ENCODE measurements at places on chromosomes 6 and 20. TPM values are rescaled to one million over a fixed set of nuclear protein-coding genes. Genes with fewer than 3 reads are reported as not detected.

CCDC167 gene
- total RNA-seq, result 16.0 TPM

UTRN gene
- 143 TPM for total RNA-seq

FAM217B gene
- total RNA-seq, result 8.3 TPM

TUBB2B gene
- 23.5 TPM for total RNA-seq

TRAPPC3L gene
- total RNA-seq, result not detected

OPRM1 gene
- total RNA-seq, result 0.49 TPM

CTCFL gene
- not detected for total RNA-seq

MEI4 gene
- total RNA-seq, result not detected

HLA-DQA1 gene
- 0.16 TPM for total RNA-seq

ZSCAN23 gene
- total RNA-seq, result 2.9 TPM

ENPP5 gene
- 0.49 TPM for total RNA-seq

DUSP15 gene
- 1.7 TPM for total RNA-seq

ABHD16A gene
- total RNA-seq, result 37.8 TPM

ZNF311 gene
- total RNA-seq, result 1.4 TPM

KHDC1 gene
- total RNA-seq, result 0.95 TPM

KCNK17 gene
- not detected for total RNA-seq

SSTR4 gene
- total RNA-seq, result not detected

GSTA2 gene
- not detected for total RNA-seq

TTBK1 gene
- 0.55 TPM for total RNA-seq

CNBD2 gene
- 7.7 TPM for total RNA-seq

RTN4IP1 gene
- total RNA-seq, result 7.1 TPM

PSORS1C1 gene
- total RNA-seq, result 0.55 TPM

EFCAB8 gene
- 0.71 TPM for total RNA-seq

ERVFRD-1 gene
- not detected for total RNA-seq

FLRT3 gene
- 5.6 TPM for total RNA-seq

ZNF133 gene
- total RNA-seq, result 18.8 TPM

PMEPA1 gene
- total RNA-seq, result 23.3 TPM

OR2B6 gene
- total RNA-seq, result not detected

TRIM38 gene
- 7.5 TPM for total RNA-seq

CLVS2 gene
- 1.5 TPM for total RNA-seq

AIF1 gene
- total RNA-seq, result 35.2 TPM

ABCF1 gene
- 31.4 TPM for total RNA-seq

TCP1 gene
- 123 TPM for total RNA-seq

PSMB8 gene
- 43.2 TPM for total RNA-seq

Measured in sigmoid colon (tissue), 7 donors.